ENCODE measurements at places on chromosomes 11 and 22.

GRCh38 chr11:66136752-66137123 lies 66.7 kb downstream of the PACS1 start:
- no peak for DNase-seq

DNA sequence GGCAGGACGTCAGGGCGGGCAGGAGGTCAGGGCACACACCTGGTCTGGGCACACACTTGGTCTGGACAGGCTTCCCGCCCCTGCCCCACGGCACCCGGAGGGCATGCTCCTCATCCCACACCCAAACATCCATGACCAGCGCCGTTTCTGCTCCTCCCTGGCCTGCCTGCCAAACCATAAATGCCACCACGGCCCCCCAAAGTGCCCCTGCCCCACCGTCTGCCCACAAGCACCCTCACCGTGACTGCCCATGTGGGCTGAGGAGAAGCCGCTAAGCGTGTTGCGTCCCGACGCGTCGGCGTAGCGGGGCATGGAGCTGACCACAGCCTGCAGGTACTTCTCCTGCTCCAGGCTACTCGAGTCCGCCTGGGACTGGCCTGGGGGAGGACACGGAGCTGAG lies 15.8 kb downstream of the SBF1 start:
- DNase-seq = no peak

GRCh38 chr22:19970479-19971275 lies 29.1 kb upstream of the TXNRD2 start:
- peak; percentile 50 for DNase-seq

- no peak for DNase-seq
Observed at GRCh38 chr11:57779276-57779675, 17.7 kb downstream of the CTNND1 start.

DNA sequence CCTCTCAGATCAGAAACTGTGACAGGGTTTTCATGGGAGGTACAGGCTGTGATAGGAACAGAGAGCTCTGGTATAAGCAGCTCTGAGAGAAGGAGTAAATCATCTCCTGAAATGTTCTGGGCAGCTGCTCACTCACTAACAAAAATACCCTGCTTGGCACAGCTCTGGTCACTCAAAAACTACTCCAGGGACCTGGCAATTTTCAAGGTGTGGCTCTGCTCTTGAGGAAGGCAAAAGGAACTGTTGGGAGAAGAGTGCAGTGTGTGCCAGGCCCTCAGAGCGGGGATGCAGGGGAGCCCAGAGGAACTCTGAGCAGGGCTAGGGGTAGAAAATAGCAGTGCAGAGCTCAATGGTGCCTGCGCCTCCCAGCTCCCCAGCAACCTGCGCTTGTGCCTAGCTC lies 180.5 kb upstream of the ZBED5 start:
- DNase-seq = no peak

- DNase-seq = no peak
Observed at GRCh38 chr22:36367479-36367878, 20.3 kb downstream of the MYH9 start.
